ENCODE measurements at places on chromosomes 6 and 20.

GRCh38 chr6:130577178-130577919 is 211.5 kb downstream of the TMEM200A start:
- no peak for DNase-seq

DNA sequence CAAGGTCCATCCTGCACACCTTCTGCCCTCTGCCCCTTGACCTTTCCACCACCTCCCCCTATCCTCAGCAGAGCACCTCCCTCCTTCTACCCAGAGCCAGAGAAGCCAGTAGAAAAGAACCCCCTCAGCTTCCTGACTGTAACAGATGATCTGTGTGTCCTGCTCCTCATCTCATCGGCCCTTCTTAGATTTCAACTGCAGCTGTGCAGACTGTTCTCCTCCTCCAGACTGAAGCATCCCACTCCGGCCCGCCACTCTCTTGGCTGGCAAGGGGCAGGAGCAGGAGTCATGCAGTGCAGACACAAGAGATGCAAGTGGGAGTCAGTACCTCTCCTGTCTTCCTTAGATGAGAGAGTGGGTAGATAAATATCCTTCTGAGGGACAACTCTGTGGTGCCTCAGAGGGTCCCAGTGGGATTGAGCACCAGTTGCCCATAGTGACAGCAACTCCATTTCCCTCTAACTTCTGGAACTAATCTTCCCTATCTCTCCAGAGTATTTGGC is 163.5 kb upstream of the MLN start:
- no peak for DNase-seq

GRCh38 chr6:12594530-12594893 is 122.1 kb upstream of the PHACTR1 start:
- DNase-seq, result no peak

DNA sequence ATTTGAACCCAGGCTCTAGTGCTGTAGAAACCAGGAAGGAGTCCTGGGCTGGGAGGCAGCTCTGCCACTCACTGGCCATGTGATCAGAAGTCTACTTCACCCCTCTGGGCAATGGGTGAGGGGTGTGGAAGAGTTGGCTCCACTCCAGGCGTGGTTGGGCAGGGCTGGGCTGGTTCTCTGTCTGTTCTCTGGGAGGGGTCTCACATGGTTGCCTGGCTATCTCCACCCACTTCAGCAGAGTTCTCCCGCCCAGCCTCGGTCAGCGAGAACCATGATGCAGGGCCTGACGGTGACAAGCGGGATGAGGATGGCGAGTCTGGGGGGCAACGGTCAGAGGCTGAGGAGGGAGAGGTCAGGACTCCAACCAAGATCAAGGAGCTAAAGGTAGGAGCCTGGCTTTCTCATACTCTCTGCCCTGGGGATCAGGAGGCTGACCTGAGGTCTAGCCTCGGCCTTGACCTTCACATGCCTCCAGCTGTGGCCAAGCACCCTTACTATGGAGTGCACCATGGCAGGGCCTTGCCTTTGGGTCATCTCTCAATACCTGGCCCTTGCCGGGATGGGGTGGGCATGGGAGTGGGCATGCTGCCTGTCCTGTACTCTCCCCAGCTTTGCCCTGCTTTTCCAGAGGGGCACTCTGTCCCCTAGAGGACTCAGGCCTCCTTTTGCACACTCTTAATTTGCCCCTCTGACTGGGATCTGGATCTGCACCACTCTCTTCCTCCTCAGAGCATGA is 39.6 kb downstream of the EPB41L1 start:
- DNase-seq, result no peak

- no peak for DNase-seq
Observed at GRCh38 chr20:10322073-10323012, 103.7 kb downstream of the SNAP25 start.

- no peak for DNase-seq
Observed at GRCh38 chr6:87784051-87784450, 82.0 kb upstream of the AKIRIN2 start.

DNA sequence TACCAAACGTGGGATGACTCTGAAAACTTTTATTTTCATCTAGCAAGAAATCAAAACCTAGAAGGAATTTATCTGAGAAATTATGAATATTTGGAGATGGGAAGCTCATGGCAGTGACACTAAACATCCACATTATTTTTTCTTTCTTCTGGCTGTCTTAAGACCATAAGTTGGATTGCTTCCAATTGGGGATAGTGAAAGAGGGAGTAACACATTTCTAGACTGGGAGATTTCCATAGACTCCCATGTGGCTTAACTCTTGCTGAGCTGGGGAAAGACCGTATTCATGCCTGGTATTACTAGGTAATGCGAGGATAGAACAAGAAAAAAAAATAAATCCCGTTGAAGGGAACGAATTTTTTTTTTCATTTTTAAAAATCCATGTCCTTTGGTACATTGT is 120.0 kb downstream of the UTRN start:
- no peak for DNase-seq

GRCh38 chr6:128064540-128064895 is 163.7 kb upstream of the THEMIS start:
- no peak for DNase-seq

GRCh38 chr6:110662490-110663211 is 152.6 kb downstream of the CDK19 start:
- DNase-seq, result no peak

DNA sequence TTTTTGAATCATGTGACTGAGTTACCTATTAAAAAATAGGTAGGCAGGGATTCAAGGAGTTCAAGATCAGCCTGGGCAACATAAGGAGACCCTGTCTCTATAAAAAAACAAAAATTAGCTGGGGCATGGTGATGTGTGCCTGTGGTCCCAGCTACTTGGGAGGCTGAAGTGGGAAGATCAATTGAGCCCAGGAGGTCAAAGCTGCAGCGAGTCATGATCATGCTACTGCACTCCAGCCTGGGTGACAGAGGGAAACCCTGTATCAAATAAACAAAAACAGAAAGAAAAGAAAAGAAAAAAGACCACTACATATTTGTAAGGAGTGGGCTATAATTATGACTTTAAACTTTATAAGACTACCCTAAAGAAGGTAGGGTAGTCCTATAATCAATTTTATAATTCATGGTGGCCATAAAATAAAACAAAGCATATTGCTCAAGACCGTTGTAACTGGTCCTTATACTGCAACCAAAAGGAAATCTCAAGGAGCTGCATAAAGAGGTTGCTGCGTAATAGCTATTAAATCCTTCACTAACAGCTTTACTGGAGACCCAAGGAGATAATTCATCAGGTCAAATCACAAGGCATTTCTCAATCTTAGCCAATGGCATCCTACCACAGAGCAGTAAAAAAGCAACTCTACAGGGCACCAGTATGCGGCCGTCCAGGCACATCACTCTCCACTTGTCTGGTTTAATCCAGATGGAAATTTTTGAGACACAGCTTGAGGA is 13.5 kb downstream of the PIGU start:
- DNase-seq, result no peak

GRCh38 chr20:49937027-49937929 is 1.1 kb downstream of the RNF114 start:
- no peak for DNase-seq

GRCh38 chr6:17469006-17469832 is 75.8 kb downstream of the CAP2 start:
- DNase-seq, result no peak

GRCh38 chr6:157392927-157393668 is 12.1 kb downstream of the ZDHHC14 start:
- DNase-seq, result no peak

DNA sequence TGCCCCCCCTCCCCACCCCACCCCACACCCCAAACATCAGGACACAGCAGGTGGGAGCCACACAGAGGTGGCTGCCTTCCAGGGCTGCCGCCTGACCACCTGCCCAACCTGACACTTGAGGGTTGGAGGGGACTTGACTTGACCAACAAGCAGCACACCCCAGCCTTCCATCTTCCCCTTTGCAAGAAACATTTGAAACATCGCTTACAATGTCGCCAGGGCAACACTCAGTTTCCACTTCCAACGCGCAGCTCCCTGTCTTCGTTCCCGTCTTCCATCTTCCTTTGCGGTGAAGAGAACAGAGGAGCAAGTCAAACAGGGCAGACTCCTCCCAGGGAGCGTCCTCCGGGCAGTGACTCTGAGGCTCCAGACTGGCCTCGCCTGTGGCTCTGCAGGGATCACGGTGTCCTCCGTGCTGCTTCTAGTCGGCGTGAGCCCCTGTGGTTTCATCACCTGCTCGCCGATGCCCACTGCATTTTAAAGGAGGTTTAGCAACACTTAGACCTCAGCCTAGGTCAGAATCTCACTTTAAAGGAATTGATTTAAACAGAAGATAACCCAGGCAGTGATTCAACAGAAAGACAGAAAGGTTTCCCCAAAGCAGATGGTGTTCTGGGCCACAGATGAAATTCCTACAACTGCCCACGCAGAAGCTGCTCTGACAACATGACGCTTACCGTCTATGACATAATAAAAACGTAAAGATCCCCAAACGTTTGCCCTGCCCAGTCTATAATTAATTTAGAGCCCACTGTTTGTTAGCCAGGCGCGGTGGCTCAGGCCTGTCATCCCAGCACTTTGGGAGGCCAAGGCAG is 130.8 kb downstream of the TAF4 start:
- DNase-seq, result no peak

- DNase-seq, result no peak
Observed at GRCh38 chr6:45827952-45828530, 187.6 kb downstream of the CLIC5 start.

DNA sequence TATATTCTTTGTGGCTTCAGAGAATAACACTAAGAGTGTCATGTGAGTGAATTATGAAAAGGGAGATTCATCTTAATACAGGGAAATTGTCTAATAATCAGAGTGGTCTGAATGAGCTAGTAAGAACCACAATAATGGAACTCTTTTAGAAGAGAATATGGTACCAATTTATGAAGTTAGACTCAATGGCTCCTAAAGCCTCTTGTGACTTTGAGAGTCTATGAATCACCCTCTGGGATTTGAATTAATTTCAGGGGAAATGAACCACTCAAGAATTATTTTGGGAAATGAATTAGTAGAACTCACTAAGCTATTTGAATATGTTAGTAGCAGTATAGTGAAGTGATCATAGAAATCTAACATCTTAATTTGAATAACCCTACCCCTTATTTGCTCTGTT is 14.3 kb downstream of the PCMT1 start:
- DNase-seq, result no peak

DNA sequence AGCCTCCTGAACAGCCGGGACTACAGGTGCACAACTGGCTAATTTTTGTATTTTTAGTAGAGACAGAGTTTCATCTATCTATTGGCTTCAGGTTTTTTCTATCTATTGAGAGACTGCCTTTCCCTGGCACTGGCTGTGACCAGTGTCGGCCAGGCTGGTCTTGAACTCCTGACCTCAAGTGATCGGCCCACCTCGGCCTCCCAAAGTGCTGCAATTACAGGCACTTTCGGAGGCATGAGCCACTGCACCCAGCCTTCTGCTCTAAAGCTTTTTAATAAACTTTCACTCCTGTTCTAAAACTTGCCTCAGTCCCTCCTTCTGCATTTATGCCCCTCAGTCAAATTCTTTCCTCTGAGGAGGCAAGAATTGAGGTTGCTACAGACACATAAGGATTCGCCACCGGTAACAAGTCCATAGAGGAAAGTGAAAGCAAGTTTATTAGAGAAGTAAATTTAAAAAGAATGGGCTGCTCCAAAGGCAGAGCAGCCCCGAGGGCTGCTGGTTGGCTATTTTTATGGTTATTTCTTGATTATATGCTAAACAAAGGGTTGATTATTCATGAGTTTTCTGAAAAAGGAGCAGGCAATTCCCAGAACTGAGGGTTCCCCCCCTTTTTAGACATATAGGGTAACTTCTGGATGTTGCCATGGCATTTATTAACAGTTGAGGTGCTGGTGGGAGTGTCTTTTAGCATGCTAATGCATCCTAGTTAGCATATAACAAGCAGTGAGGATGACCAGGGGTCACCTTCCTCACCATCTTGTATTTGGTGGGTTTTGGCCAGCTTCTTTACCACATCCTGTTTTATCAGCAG is 44.8 kb upstream of the RNGTT start:
- no peak for DNase-seq

DNA sequence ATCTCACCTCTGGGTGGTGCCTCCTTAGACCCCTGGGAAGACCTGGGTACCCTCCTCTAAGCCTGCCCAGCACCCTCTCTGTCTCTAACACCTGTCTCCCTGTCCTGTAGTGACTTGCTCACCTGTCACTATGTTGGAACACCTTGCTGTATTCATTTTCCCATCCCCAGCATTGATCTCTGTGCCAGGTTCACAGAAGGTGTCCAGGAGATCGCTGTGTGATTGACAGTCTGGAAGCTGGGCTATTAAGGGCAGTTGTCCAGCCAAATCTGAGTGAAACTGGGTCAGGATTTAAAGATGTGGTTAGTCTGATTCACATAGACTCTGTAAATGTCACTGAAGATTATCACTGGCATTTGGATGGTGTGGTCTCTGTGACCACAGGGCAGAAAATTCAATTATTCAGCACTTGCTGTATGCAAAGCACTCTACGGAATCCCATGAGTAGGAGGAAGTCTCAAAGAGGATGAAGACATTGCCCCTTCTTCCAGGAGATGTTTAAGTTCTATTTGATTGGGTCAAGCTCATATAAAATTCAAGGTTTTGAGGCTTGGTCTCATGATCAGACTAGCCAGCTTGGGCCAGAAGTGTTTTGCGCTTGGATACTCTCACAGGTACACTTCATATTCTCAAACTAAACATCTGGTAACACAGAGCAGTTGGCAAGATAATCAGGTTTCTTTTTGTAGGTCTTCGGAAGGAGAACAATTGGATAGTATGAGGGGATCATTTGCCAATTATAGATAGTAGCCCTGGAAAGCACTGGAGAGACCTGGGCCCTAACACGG is 57.8 kb upstream of the TAGAP start:
- DNase-seq, result no peak

DNA sequence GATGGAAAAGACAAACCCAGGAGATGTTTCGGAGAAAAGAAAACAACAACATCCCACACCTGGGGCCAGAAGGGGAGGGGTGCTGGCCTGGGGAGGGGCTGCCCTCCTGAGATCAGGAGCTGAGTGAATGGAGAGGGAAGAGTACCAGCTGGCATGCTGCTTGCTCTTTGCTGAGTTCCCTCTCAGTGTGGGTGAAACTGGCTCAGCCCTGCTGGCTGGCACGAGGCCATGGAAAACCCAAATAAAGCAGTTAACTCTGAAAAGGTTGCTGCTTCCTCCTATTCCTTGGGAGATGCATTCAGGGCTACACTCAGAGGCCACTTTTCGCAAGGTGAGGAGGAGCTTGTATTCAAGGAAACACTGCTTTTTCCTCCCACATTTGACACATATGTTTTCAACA is 8.0 kb upstream of the KCNK16 start:
- peak; percentile 54 for DNase-seq

- no peak for DNase-seq
Observed at GRCh38 chr20:6744805-6745204, 22.7 kb upstream of the BMP2 start.

Measured in pons (tissue), 1 donor.